A172 (cell line): ENCODE measurements at places on chromosomes 7 and 10. TPM values are rescaled to one million over a fixed set of nuclear protein-coding genes. Genes with fewer than 3 reads are reported as not detected.
A peak's percentile ranks its signal among the peaks of the same experiment; 100 is the strongest.

DNA sequence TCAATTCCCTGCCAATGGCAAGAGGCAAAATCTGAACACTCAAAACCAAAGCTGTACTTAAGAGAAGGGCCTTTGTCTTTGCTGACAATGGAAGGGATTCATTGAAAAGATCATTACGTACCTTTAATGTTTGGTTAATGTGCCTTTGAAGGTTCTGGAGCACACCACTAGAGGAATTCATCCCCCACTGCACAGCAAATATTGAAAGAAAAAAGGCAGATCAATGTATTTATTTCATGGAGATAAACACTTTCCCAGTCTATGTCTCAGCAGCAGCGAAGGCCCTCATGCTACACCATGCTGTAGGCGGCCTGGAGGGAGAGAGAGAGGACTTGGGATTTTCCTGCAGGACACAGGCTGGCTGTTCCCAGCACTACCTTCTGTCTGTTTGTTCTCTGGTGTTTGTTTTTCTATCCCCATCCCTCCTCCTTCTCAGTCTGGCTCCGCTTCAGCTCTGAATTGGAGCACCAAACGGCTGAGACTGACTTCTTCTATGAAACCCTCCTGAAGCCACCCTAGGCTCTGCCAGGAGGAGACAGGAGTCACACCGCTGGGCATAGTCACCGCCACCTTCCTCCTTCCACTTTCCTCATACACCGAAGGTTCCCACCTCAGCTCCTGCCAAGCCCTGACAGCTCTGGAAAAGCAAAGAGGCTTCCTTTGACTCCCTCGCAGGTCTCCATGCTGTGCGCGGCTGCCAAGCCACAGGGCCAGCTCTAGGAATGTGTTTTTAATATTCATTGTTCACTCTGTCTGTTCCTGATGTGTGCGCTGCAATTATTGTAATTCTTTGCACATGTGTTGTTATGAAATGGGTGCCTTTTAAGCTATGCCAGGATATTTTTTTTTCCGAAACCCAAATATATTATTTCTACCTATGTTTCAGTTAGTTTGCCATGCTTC is 301.5 kb downstream of the FZD1 start:
- DNase-seq = no peak

GRCh38 chr7:130344271-130344866 is at the start of gene CPA5:
Gene CPA5, plus strand, starts transcription at chr7:130344816. Its CDS starts 1,670 bp downstream, at chr7:130346486.
- DNase-seq = no peak

- DNase-seq = no peak
Observed at GRCh38 chr10:97937054-97937453, 87.4 kb downstream of the GOLGA7B start.

- DNase-seq = no peak
Observed at GRCh38 chr7:139720705-139721231, 57.0 kb downstream of the HIPK2 start.

GRCh38 chr10:61302124-61302523 is 151.1 kb downstream of the TMEM26 start:
- no peak for DNase-seq

DNA sequence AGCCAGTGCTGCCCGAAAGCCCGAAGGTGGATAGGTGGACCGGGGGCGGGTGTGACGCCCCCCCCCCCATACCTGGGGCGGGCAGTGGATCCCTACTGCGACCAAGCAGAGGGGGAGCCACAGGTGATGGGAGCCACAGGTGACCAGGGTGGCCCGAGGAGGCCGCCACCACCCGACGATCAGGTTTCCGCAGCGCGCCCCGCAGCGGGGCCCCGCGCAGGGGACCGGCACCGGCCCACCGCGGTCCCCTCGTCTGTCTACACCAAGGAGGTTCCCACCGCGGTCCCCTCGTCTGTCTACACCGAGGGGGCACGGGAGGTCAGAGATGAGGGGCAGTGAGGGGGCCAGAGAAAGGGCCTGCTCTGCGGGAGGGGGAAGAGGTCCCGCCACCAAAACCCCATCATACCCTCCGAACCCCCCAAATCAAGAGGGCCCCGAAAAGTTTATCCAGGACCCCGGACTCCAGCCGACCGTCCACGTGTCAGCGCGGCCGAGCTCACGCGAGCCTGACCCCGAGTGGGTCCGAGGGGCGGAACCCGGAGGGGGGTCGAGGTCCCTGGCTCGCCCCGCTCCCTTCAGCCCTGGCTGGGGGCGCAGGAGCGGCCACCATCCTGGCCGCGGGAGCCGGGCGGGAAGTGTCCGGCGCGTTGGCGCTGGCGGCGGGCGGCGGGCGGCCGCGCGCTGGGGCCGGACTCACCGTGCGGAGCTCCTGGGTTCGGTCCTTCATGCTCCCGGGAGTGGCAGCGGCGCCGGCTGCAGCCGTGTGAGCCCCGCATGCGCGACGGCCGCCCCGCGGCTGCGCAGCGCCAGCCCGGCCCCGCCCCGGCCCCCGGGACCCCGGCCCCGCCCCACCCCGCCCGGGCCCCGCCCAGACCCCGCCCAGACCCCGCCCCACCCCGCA is at the start of gene STX1A:
Gene STX1A, minus strand, starts transcription at position 765 of the 901 bp plus-strand sequence. Its CDS starts 38 bp downstream, at position 727.
- peak; percentile 51 for DNase-seq

DNA sequence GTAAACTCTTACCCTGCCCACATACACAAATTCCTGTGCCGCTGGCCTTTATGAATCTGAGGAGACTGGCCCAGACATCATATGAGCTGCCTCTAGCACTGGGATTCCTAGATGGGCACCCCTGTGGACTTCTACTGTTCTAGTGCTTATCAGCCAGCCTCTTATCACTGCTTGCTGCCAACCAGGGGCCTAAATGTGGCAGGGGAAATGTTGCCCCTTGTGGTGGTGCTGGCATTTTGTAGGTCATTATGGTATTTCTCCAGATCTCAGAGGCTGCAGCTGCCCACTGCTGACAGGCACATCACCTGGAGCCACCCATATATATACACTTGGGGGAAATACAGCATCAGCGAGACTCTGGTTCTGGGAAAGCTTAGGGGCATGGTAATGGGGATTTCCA is 5.4 kb downstream of the SFR1 start:
- DNase-seq = peak; percentile 63

DNA sequence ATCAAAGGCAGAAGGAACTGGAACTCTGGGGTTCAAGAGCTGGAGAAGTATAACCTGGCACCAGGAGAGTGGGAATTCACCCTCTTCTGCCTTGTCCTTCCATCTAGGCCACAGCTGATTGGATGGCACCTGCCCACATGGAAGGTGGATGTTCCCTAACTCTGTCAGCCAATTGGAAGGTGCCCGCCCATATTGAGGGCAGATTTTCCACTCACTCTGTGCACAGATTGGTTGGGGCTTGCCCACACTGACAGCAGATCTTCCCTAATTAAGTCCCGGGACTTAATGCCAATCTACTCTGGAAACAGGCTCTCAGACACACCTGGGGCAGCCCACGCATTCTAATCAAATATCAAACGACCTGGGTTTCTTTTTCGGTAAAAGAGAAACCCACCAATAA is 1142.3 kb upstream of the CELF2 start:
- peak; percentile 4 for DNase-seq

GRCh38 chr7:98949336-98950044 is 71.2 kb downstream of the TRRAP start:
- DNase-seq = no peak

DNA sequence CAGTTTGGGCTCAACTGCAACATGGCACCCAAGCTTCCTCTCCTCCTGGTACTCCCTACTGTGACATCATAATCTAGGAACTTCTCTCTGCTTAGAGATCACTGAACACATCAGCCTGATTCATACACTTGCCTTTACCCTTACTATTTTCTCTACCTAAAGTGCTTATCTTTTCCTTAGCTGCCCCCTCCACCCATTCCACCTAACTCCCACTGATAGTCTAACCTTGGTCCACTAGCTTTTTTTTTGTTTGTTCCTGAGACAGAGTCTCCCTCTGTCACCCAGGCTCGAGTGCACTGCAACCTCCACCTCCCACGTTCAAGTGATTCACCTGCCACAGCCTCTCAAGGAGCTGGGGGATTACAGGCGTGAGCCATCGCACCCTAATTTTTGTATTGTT is 15.9 kb downstream of the CUL2 start:
- peak; percentile 27 for DNase-seq

GRCh38 chr10:116919706-116920105 is 70.4 kb downstream of the ENO4 start:
- DNase-seq = no peak

- peak; percentile 77 for DNase-seq
Observed at GRCh38 chr7:19754521-19755116, 18.8 kb downstream of the TMEM196 start.

GRCh38 chr7:98038731-98039130 is 48.7 kb upstream of the OCM2 start:
- DNase-seq = no peak

DNA sequence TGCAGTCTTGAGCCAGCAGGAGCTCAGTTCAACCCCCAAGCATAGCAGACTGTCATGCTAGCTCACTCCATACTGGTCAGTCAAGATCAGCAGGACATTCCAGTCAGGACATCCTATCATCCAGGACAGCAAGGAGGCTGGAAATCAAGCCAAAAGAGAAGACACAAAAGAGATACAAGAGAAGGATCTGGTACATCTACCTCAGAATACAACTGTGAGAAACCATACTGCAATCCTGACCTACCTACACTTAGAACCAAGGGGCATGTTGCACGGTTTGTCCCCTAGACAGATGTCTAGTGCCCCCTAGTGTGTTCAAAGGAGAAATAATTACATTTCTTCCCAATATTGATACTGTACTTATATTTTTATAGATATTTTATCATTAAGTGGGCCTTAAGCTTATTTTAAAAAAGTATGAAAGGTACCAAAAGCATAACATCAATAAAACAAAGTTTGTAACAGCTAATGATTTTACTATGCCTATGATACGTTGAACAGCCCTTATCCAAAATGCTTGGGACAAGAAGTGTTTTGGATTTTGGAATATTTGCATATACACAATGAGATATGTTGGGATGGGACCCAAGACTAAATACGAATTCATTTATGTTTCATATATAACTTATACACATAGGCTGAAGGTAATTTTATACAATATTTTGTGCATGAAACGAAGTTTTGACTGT is 26.7 kb downstream of the ERCC6 start:
- peak; percentile 11 for DNase-seq

GRCh38 chr10:50937230-50937907 is 51.9 kb upstream of the A1CF start:
- DNase-seq = peak; percentile 24

GRCh38 chr10:114520453-114520852 is 116.2 kb upstream of the AFAP1L2 start:
- DNase-seq = peak; percentile 79

DNA sequence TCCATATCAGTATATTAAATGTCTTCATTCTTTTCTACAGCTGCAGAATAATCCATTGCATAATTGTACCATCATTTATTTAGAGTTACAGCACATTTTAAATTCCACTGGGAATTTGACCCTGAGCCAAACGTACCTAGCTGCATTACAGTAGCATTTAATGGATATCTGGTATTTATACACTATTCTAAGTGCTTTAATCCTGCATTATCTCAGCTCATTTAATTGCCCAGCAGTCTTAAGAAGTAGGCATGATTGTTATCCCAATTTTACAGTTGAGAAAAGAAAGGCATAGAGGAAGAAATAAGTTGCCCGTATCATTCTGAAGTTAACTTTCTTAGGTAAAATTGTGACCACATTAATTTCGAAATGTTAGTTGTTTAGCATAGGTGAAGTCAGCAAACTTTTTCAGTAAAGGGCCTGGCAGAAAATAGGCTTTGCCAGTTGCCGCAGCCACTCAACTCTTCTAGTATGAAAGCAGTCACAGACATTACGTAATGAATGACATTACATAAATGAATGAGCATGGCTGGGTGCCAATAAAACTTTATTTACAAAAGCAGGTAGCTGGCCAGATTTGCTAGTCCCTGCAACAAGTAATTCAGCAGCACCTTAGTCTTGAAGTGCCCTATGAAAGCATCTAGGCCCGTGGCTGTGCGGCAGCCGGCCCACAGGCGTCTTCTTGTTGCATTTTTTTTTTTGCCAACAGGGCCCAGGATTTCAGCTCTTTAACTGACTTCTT is 30.0 kb downstream of the GUSB start:
- no peak for DNase-seq

- no peak for DNase-seq
Observed at GRCh38 chr10:62959553-62959952, 143.4 kb upstream of the EGR2 start.

DNA sequence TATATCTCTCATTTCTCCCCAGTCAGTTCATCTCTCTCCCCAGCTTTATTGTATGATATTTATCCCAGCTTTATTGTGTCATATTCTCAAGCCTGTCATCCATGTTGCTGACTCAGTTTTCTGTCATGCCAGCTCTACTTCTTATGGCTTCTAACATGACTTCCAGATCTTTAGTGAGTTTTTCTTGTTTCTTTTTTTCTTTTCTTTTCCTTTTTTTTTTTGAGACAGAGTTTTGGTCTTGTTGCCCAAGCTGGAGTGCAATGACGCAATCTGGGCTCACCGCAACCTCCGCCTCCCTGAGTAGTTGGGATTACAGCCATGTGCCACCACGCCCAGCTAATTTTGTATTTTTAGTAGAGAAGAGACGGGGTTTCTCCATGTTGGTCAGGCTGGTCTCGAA is 28.7 kb upstream of the CALU start:
- DNase-seq = no peak

The GPR146 gene
- total RNA-seq = 1.1 and 1.6 TPM in 2 replicates

The RASSF4 gene
- 3.2 and 9.6 TPM in 2 replicates for total RNA-seq

The HOXA7 gene
- not detected in 2 replicates for total RNA-seq

The GNGT1 gene
- total RNA-seq = 0.24 and 0.67 TPM in 2 replicates

The BPGM gene
- 17.5 and 19.6 TPM in 2 replicates for total RNA-seq

The CLCN1 gene
- total RNA-seq = not detected in 2 replicates

The VPS37D gene
- total RNA-seq = 6.6 and 8.3 TPM in 2 replicates

The CTTNBP2 gene
- not detected in 2 replicates for total RNA-seq

The AKR1C8 gene
- total RNA-seq = not detected in 2 replicates

The CNTNAP2 gene
- 0.07 TPM in 1 of 2 replicates, not detected in the other for total RNA-seq
